ENCODE measurements at places on chromosomes 6 and 20. TPM values are rescaled to one million over a fixed set of nuclear protein-coding genes. Genes with fewer than 3 reads are reported as not detected.

DNA sequence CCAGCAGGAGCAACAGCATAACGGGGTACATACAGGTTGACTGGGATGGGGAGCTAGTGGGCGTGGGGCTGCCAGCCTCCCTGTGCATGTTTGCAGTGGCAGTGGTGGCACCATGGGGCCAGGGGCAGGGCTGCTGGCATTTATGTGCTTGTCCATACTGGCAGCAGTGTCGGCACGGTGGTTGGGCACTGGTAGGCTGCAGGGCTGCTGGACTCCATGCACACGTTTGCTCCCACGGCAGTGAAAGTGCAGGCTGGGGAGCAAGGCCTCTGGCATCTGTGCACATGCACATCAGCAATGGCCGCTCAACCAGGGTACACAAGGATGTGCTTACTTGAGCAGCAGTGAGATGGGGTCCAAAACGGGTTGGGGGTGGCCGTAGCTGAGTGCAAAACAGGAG, 159.5 kb upstream of the KHDRBS2 start:
- no peak overlapping the region for H3K4me3 ChIP-seq
- H3K36me3 ChIP-seq = no peaks in the 10 kb centered on the region
- no peaks in the 10 kb centered on the region for H3K27me3 ChIP-seq
- no peak for DNase-seq

DNA sequence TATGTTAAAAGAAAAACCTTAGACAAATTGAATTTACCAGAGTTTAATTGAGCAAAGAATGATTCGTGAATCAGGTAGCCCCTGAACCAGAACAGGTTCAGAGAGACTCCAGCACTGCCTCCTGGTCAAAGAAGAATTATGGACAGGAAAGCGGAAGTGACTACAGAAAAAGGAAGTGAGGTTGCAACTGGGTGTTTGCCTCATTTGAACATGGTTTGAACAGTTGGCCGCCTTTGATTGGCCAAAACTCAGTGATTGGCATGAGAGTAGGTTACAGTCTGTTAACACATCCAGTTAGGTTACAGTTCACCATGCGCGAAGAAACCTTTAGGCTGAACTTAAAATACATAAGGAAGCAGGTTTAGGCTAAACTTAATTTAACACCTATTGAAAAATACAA, 248.8 kb downstream of the TFAP2A start:
- H3K27me3 ChIP-seq = no peaks in the 10 kb centered on the region
- H3K36me3 ChIP-seq = no peaks in the 10 kb centered on the region
- no peak for DNase-seq
- H3K4me3 ChIP-seq = no peak overlapping the region

GRCh38 chr20:36908603-36909002, 32.7 kb downstream of the TLDC2 start:
- H3K36me3 ChIP-seq = peaks cover 28% of the 10 kb centered on the region
- H3K27ac ChIP-seq = no peak overlapping the region
- H3K4me1 ChIP-seq = peaks cover 8% of the 10 kb centered on the region

- H3K4me1 ChIP-seq = peaks cover 14% of the 10 kb centered on the region
- H3K27ac ChIP-seq = no peak overlapping the region
- H3K4me3 ChIP-seq = no peak overlapping the region
- DNase-seq = no peak
These were observed 26.0 kb downstream of the FAM229B start for GRCh38 chr6:112113431-112113830.

DNA sequence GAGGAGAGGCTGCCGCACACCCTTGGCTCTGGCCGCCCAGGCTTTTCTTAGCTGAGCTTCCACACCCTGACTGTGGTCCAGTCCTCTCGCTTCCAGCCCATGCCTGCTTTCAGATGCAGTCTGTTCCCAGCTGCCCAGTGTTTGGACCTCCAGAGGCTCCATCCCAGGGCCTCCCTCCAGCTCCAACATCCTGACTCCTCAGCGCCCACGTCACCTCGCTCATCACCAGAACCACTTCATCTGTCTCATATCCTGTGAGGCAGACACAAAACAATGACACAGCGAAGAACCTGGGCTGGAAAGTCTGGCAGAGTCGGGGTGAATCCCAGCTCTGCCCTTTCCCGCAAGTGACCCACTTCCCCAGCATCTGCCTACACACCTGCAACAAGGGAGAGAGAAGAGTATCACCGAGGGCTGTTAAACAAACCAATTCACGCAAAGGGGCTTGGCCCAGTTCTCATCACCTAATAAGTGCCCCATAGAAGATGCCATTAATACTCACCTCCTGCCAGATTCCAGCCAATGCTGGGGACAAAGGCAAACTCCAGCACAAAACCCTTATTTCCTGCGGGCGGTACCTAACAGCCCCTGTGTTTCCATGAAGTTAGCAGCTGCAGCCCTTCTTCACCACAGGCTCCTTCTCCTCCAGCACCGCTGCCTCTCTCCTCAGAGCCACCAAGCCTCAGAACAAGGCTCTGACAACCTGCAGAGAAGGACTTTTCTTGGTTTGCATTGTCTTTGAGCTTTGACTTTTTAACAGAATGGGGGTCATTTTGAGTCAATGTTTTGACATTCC, 133.4 kb upstream of the CDH4 start:
- H3K27ac ChIP-seq = no peak overlapping the region
- H3K4me3 ChIP-seq = no peak overlapping the region
- H3K36me3 ChIP-seq = no peaks in the 10 kb centered on the region
- H3K4me1 ChIP-seq = no peaks in the 10 kb centered on the region

DNA sequence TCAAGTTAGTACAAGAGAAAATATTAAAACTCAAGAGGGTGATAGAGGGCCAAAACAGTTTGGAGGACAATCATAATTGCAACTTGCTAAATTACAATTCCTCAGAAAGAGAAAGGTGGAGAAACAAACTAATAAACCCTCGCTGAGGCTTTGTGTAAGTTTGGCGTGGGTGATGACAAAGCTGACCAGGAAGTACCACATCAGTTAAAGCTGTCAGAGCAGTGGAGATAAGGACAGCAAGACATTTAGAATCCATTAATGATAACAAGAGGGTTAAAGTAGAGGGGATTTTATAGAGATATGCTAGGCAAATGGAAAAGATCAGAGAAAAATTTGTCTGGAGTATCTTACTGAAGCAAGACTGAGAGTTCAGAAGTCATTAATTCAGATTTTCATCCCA, 334.4 kb downstream of the TFAP2B start:
- no peaks in the 10 kb centered on the region for H3K4me1 ChIP-seq
- DNase-seq = no peak
- H3K27ac ChIP-seq = no peak overlapping the region
- no peaks in the 10 kb centered on the region for H3K36me3 ChIP-seq

- peaks cover 12% of the 10 kb centered on the region for H3K4me1 ChIP-seq
- no peak overlapping the region for H3K4me3 ChIP-seq
- H3K36me3 ChIP-seq = no peaks in the 10 kb centered on the region
- no peak overlapping the region for H3K27ac ChIP-seq
- peaks cover 28% of the 10 kb centered on the region for H3K27me3 ChIP-seq
These were observed 4.2 kb upstream of the EPHA7 start for GRCh38 chr6:93423542-93423941.

- H3K36me3 ChIP-seq = peaks cover 2% of the 10 kb centered on the region
- H3K4me3 ChIP-seq = no peak overlapping the region
- peak overlapping the region; percentile 2 for H3K27ac ChIP-seq
- H3K27me3 ChIP-seq = no peaks in the 10 kb centered on the region
- H3K4me1 ChIP-seq = peaks cover 57% of the 10 kb centered on the region
These were observed 23.3 kb downstream of the PPARD start for GRCh38 chr6:35365594-35366203.

GRCh38 chr6:162336359-162336758, 391.2 kb downstream of the PRKN start:
- no peak overlapping the region for H3K27ac ChIP-seq
- no peaks in the 10 kb centered on the region for H3K27me3 ChIP-seq
- H3K4me1 ChIP-seq = no peaks in the 10 kb centered on the region
- no peaks in the 10 kb centered on the region for H3K36me3 ChIP-seq
- no peak for DNase-seq
- no peak overlapping the region for H3K4me3 ChIP-seq

DNA sequence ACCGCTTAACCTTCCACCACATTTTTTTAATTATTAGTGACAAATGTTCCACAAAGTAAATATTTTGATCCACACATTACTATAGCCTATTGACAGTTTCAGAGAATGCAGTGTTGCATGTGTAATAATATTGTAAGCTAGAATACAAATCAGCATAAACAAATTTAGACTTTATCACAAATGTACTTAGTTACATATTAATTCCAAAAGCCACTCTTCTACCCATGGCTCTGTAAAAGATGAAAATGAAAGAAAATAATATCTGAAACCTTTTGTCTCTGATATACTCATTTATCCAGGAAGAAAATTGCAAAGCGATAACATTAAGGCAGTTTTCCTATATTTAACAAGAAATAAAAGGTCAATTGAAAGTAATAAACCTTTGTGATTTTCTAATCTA, 954.0 kb upstream of the MAN1A1 start:
- no peaks in the 10 kb centered on the region for H3K36me3 ChIP-seq
- H3K4me3 ChIP-seq = no peak overlapping the region
- no peaks in the 10 kb centered on the region for H3K27me3 ChIP-seq
- DNase-seq = no peak

GRCh38 chr20:38377039-38377685, 30.9 kb downstream of the LBP start:
- DNase-seq = no peak
- H3K27me3 ChIP-seq = peaks cover 5% of the 10 kb centered on the region
- H3K36me3 ChIP-seq = no peaks in the 10 kb centered on the region
- no peaks in the 10 kb centered on the region for H3K4me1 ChIP-seq

GRCh38 chr20:53917145-53918019, 153.0 kb downstream of the BCAS1 start:
- peak overlapping the region; percentile 0 for H3K27ac ChIP-seq
- H3K27me3 ChIP-seq = no peaks in the 10 kb centered on the region
- H3K36me3 ChIP-seq = no peaks in the 10 kb centered on the region
- no peak for DNase-seq

GRCh38 chr6:6417475-6417874, 97.0 kb upstream of the F13A1 start:
- DNase-seq = no peak
- no peak overlapping the region for H3K27ac ChIP-seq
- no peak overlapping the region for H3K4me3 ChIP-seq
- H3K36me3 ChIP-seq = no peaks in the 10 kb centered on the region
- no peaks in the 10 kb centered on the region for H3K4me1 ChIP-seq
- H3K27me3 ChIP-seq = no peaks in the 10 kb centered on the region

DNA sequence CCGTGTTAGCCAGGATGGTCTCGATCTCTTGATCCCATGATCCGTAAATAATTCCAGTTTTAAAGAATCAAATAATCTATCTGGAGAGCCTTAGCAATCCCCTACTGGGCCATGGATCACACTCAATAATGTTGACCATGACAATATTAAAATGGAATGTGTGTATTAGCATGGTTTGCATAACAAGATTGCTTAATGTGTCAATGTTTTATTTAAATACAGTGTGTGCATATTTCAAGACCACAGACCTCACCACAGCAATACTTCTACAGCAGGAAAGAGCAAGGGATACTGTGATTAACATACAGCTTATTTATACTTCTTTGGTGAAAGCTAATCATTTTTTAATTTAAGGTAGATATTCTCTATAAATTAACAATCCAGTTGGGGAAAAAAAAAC, 470.4 kb downstream of the TFAP2B start:
- H3K27ac ChIP-seq = no peak overlapping the region
- DNase-seq = no peak
- no peaks in the 10 kb centered on the region for H3K36me3 ChIP-seq
- H3K27me3 ChIP-seq = no peaks in the 10 kb centered on the region

- no peaks in the 10 kb centered on the region for H3K36me3 ChIP-seq
- DNase-seq = no peak
- H3K27ac ChIP-seq = peak overlapping the region; percentile 10
- peak overlapping the region; percentile 57 for H3K4me3 ChIP-seq
- no peaks in the 10 kb centered on the region for H3K27me3 ChIP-seq
- peaks cover 10% of the 10 kb centered on the region for H3K4me1 ChIP-seq
These were observed 130.2 kb upstream of the AKIRIN2 start for GRCh38 chr6:87832025-87832825.

DNA sequence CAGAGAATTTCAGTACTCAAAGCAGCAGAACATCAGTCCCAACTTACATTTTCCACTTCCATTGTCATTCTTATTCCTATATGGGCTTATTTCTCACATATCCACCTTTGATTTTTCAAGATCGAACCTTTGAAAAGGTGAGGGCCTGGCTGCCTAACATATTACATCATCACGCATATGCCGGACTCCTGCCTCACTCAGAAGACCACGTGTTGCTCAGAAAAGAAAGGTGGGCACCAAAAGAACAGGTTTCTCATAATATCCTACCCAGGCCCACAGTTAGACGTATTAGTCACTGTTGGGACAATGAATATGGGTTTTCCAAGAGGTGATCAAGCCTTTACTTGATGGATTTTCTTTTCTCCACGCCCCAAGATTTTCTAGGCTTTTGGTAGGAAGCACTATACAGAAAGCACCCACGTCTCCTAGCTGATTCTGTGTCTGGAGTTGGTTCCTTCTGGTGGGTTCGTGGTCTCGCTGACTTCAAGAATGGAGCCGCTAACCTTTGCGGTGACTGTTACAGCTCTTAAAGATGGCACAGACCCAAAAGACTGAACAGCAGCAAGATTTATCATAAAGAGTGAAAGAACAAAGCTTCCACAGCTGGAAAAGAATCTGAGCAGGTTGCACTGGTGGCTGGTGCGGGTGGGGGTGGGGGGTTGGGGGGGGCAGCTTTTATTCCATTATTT, 168.9 kb downstream of the ATXN1 start:
- H3K4me3 ChIP-seq = peak overlapping the region; percentile 39
- H3K27ac ChIP-seq = peak overlapping the region; percentile 78
- peaks cover 38% of the 10 kb centered on the region for H3K4me1 ChIP-seq
- no peaks in the 10 kb centered on the region for H3K27me3 ChIP-seq
- peaks cover 17% of the 10 kb centered on the region for H3K36me3 ChIP-seq

GRCh38 chr6:161242779-161243693, 30.8 kb downstream of the AGPAT4 start:
- H3K27ac ChIP-seq = no peak overlapping the region
- H3K36me3 ChIP-seq = peaks cover 8% of the 10 kb centered on the region
- no peak for DNase-seq

DNA sequence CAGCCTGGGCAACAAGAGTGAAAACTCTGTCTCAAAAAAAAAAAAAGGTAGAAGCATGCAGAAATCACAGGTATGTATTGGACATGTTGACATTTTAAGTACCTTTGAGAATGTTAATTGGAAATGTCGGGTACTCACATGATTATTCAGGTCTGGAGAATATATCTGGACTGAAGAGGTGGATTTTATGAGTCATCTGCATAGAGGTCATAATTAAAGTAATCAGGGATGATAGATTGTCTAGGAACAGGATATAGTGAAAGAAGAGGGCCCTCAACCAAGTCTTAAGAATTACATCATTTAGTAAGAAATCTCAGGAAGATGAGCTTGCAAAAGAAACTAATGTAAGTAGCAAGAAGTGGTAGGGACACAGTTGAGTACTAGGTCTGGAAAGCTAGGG, 212.5 kb downstream of the UTRN start:
- H3K4me3 ChIP-seq = no peak overlapping the region
- no peak overlapping the region for H3K27ac ChIP-seq
- DNase-seq = no peak
- H3K27me3 ChIP-seq = no peaks in the 10 kb centered on the region
- peaks cover 19% of the 10 kb centered on the region for H3K4me1 ChIP-seq

The PBOV1 gene
- total RNA-seq = not detected

The C6orf118 gene
- not detected for total RNA-seq

The TRIM10 gene
- total RNA-seq = 0.38 TPM

The CTCFL gene
- total RNA-seq = not detected

The HRH3 gene
- total RNA-seq = not detected

The TSHZ2 gene
- 28.9 TPM for total RNA-seq

The PLCB4 gene
- not detected for total RNA-seq

The B3GALT4 gene
- total RNA-seq = 5.9 TPM

The UBE2C gene
- 196 TPM for total RNA-seq

The PNISR gene
- 101 TPM for total RNA-seq

Measured in activated CD4-positive, alpha-beta memory T cell treated with anti-CD3 and anti-CD28 coated beads for 36 hours (primary cell).